ENCODE measurements at places on chromosomes 6 and 20. TPM values are rescaled to one million over a fixed set of nuclear protein-coding genes. Genes with fewer than 3 reads are reported as not detected.

The SERINC1 gene
- total RNA-seq: 48.1 TPM

The HUS1B gene
- 0.94 TPM for total RNA-seq

The GINS1 gene
- total RNA-seq: 26.6 TPM

The GPSM3 gene
- total RNA-seq: 10.4 TPM

The ARMH2 gene
- total RNA-seq: not detected

The HLA-DPB1 gene
- not detected for total RNA-seq

The PHIP gene
- 20.6 TPM for total RNA-seq

The SSTR4 gene
- total RNA-seq: not detected

The IRAK1BP1 gene
- total RNA-seq: 4.3 TPM

The DAAM2 gene
- not detected for total RNA-seq

The VIP gene
- total RNA-seq: not detected

Data from PC-9 (cell line).